ENCODE measurements at places on chromosomes 7 and 10.
A peak's percentile ranks its signal among the peaks of the same experiment; 100 is the strongest.

DNA sequence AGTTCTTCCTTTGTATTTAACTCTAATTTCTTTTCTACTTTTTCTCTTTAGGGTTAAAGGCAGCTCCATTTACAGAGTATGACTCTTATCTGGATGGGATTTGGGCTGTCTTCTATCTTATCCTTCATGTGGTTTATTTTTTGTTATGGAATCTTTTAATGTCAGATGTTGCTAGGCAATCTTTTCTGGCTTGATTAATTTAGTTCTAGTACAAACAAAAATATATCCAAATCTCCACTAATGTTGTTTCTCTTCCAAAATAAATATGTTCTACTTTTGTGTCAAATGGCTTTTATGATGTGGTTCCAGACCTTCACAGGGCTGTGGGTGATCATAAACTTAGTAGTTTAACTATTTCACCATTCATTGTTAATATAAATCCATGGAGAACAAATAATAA, 246.9 kb downstream of the AHR start:
- no peak for DNase-seq

DNA sequence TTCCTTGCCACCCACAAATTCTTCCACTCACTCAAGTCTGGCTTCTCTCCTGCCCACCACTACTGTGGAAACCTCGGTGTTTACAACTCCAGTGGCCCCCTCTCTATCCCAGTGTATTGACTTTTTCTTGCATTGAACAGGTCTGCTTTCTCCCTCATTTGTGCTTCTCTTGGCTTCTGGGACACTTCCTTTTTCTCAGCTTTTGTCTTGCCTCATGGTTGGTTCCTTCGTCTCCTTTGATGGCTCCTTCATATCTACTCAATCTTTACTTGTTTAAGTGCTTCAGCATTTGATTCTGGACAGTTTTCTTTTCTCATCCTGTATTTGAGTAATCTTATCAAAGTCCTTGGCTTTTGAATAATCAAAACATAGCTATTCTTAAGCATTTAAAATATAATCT, 35.9 kb upstream of the FAM3C start:
- DNase-seq: no peak

DNA sequence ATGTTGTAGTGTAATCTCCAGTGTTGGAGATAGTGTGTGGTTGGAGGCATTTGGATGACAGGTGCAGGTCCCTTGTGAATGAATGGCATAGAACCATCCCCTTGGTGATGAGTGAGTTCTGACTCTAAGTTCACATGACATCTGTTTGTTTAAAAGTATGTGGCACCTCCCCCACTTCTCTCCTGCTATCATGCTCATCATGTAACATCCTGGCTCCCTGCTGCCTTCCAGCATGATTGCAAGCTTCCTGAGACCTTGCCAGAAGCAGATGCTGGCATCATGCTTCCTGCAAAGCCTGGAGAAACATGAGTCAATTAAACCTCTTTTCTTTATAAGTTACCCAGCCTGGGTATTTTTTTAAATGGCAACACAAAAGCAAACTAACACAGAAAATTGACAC, 499.0 kb upstream of the SEMA3D start:
- DNase-seq: no peak

DNA sequence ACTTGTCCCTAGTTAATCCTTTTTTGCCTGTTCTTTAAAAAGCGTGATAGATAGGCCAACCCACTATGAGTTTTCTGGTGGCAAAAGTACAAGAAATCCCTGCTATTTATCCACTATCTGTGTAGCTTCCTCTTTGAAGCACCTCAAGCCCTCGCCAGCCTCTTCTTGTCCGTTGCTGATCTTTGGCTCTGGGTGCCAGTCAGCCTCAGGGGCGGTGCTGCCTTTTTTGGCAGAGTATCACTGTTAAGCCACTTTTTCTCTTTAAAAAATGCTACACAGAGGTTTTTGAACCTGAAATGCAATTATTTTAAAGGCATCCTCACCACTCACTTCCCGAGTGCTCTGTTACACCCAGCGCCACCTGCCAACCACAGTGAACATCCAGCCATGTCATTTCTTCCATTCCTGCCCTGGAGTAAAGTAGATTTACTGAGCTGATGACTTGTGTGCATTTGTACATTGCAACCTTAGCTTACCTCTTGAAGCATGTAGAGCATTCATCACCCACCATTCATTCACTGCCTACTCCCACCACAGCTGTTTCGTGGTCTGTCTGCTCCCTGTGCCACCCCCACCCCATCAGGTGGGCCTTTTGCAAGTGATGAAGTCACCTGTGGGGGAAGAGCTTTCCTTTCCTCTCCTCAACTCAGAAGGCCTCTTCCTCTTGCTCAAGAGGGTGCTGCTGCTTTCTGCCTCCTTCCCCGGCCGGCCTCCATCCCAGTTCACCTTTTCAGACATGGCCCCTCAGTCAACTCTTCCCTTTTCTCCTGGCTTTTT, 414.2 kb upstream of the GALNT17 start:
- no peak for DNase-seq

DNA sequence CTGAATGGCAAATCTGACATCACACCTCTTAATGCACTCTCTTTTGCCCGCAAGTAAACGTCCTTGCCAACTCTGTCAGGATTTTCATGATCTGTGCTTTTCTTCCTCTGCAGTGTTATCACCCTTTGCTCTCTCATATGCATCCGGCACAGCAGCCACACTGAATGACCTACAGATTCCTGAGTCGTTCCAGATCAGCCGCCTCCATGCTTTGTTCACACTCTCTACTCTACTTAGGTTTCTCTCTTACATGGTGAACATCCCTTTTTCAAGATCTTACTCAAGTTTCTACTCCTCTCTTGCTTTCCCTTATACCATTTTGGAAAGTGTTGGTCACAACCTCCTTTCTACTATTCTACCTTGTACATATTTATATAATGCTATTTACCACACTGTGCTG, 127.7 kb upstream of the AOAH start:
- DNase-seq: no peak

GRCh38 chr10:109762555-109762954, 160.8 kb downstream of the XPNPEP1 start:
- no peak for DNase-seq

DNA sequence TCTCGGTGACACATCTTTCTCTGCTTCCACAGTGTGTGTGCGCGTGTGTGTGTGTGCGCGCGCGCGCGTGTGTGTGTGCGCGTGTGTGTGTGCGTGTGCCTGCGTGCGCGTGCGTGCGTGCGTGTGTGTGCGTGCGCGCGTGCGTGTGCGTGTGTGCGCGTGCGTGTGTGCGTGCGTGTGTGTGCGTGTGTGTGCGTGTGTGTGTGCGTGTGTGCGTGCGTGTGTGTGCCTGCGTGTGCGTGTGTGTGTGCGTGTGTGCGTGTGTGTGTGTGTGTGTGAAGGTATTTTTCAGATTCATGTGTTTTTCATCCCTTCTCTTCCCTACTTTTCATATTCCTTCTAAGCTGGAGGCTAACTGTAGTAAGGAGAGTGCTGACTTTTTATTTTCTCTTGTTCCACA, 148.4 kb downstream of the CREB5 start:
- DNase-seq: peak; percentile 4

DNA sequence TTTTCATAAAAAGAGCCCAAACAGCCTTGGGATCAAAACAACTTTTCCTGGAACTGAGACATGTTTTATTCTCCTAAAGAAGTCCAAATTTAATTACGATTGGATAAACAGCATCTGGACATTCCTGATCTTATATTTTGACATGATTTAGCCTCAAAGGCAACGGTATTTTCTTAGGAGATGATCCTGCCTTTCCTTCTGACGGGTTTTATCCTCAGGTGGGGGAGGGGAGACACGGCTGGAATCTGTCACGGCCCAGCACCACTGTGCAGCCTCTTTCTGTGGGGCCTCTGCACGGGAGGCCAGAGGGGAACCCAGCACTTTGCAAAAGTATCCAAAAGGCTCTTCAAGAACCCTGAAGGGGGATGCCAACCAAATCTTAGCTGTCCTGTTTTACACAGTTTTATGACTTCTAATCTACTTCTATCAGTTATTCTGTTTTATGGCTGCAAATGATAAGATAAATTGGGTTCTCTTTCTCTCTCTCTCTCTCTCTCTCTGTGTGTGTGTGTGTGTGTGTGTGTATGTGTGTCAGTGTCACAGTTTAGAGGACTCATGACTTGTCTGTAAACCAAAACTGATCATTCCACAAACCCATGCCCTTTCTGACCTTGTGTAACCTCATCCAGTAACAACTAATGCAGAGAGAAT, 321.1 kb upstream of the NPVF start:
- DNase-seq: no peak

DNA sequence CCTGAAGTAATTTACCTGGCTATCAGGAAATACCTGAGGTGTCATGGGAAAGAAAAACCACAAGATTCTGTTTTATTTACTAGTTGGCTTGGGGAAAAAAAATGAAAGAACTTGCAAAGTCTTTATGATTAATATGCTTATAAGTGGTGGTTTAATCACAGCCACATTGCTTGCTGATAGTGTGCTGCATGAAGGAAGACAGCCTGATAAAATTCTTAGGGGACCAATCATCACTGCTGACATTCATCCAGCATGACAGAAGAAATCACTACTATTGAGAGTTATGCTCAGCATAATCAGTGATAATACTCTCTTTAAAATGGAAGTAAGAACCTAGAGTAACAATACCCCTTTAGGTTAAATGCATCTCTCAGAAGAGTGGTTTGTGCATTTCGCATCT, 150.2 kb upstream of the LRRN3 start:
- DNase-seq: no peak

GRCh38 chr7:74373536-74373935, 80.2 kb upstream of the GTF2IRD1 start:
- DNase-seq: no peak

GRCh38 chr7:100059251-100059739, 9.7 kb downstream of the ZSCAN21 start:
- DNase-seq: no peak

- DNase-seq: no peak
These were observed 88.5 kb downstream of the VTI1A start for GRCh38 chr10:112535531-112535951.

DNA sequence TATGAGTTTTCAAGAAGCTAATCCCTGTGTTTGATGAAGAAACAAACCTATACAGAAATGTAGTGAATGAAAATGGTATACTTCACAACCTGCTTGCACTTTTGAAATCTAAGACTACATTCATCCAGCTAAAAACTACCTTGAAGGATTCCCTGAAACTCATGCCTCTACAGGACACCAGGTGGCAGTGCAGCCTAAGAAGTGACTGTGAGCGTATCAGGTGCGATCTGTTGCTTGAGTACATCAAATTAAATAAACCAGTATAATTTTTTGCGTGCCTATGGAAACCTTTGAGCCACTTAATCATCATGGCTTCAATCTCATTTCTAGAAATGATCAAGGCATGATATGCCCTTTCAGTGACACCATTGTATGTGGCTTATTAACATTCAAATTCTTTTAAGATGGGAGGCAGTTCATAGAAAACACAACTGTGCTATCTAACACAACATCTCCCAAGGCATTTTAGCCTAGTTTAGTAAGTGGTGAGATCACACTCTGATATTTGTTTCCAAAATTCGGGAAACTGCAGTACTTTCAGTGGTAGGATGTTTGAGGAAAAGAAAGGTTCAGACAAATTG, 57.4 kb downstream of the PPP1R17 start:
- DNase-seq: peak; percentile 61

DNA sequence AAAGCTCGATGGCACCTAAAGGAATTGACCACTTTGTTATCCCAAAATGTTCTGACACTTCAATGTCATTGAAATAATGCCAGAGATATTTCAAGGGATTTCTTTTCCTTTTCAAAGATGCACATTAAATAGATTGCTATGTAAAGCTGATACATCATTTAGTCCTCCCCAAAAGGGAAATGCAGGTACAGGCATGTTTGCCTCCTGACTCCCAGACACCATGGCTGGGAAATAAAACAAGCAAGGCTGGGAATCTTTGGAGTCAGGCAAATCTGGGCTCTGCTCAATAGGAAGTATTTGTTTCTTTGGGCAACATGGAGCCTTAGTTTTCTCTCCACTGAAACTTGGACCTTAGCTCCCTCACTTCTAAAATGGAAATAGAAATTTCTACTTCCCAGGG, 230.8 kb upstream of the LRRTM3 start:
- DNase-seq: no peak

DNA sequence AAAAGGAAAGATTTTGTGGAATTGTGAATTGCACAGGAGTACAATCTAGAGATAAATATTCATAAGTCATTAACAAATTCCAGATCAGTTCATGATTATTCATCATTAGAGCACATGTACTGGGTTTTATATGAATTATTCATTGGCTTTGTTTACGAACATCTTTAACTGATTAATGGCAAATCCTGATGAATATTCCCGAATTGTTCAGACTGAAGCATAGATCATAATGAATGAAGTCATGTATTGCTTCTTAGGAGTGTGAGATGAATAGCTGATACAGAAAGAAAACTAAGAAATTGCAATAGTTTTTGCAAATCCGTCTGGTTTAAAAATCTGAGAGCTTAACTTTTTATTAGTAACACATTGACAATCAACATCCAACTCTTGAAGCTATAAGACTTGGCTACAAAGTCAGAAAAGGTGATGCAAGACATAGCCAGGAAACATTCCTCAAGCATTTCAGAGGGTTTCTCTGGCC, 183.6 kb upstream of the DGKB start:
- DNase-seq: no peak

GRCh38 chr7:94178230-94178629, 174.1 kb upstream of the BET1 start:
- DNase-seq: no peak

DNA sequence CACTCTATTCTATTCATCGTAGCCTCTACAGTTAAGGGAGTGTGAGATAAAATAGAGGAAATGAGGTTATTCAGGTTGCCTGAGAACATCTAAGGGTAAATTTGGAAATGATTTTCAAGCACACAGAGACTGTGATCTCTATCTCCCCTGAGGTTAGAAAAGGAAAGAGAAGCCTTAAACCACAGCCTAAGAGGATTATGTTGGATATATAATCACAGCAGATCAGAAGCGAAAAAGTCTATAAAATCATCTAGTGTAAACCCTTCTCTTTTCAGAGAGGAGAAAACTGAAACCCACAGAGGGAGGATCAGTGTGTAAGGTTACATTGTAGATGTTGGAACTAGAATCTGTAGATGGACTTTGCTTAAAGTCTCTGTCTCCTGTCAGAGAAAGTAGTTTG, 90.6 kb upstream of the SEMA3E start:
- DNase-seq: no peak

DNA sequence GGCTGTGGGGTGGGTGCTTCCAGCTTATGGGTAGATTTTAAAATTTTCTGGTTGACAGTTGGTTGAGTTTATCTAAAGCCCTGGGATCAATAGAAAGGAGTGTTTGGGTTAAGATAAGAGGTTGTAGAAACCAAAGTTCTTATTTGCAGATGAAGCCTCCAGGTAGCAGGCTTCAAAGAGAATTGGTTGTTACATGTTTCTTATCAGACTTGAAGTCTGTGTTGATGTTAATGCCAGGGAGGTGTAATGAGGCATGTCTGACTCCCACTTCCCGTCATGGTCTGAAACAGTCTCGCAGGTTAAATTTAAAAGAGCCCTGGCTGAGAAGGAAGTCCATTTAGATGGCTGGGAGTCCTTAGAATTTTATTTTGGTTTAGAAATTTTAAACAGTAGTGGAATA, 165.2 kb upstream of the TMEM72 start:
- DNase-seq: no peak

GRCh38 chr10:43386981-43387677, 15.7 kb downstream of the FXYD4 start:
- no peak for DNase-seq

Measured in CD14-positive monocyte (primary cell).